ENCODE measurements at places on chromosomes 12 and 14. TPM values are rescaled to one million over a fixed set of nuclear protein-coding genes. Genes with fewer than 3 reads are reported as not detected.

The MYF5 gene
- total RNA-seq, result not detected

The GCH1 gene
- total RNA-seq, result 4.2 TPM

The NYNRIN gene
- total RNA-seq, result 0.39 TPM

The LYZ gene
- total RNA-seq, result 0.05 TPM

The VAMP1 gene
- total RNA-seq, result 10.5 TPM

The CMTM5 gene
- not detected for total RNA-seq

The MLXIP gene
- total RNA-seq, result 38.4 TPM

The PLEK2 gene
- total RNA-seq, result 20.6 TPM

The LUM gene
- total RNA-seq, result 0.33 TPM

The NELL2 gene
- total RNA-seq, result not detected

The TAS2R43 gene
- total RNA-seq, result not detected

The BBOF1 gene
- 3.4 TPM for total RNA-seq

The IAPP gene
- not detected for total RNA-seq

The GALNT9 gene
- 4.1 TPM for total RNA-seq

The PIK3C2G gene
- not detected for total RNA-seq

The RERG gene
- 0.25 TPM for total RNA-seq

The AKAP5 gene
- total RNA-seq, result 0.35 TPM

The ATP5MC2 gene
- 654 TPM for total RNA-seq

The A2ML1 gene
- not detected for total RNA-seq

The SLC7A8 gene
- total RNA-seq, result 1.8 TPM

The PRKAG1 gene
- total RNA-seq, result 39.3 TPM

The OR10P1 gene
- total RNA-seq, result not detected

The KCTD10 gene
- 42.4 TPM for total RNA-seq

The SERPINA12 gene
- total RNA-seq, result not detected

The TM9SF1 gene
- 66.5 TPM for total RNA-seq

The SLC25A47 gene
- total RNA-seq, result not detected

The KRT6C gene
- not detected for total RNA-seq

The FOXN4 gene
- total RNA-seq, result 0.03 TPM

The ERBB3 gene
- 0.78 TPM for total RNA-seq

The CIDEB gene
- total RNA-seq, result 0.22 TPM

The HOXC11 gene
- total RNA-seq, result 0.90 TPM

The ACADS gene
- total RNA-seq, result 11.0 TPM

The SDR9C7 gene
- total RNA-seq, result not detected

The KRT74 gene
- not detected for total RNA-seq

The GPR68 gene
- total RNA-seq, result 0.18 TPM

The KRT72 gene
- not detected for total RNA-seq

The NKX2-8 gene
- 4.0 TPM for total RNA-seq

The SPX gene
- 4.0 TPM for total RNA-seq

The ACRBP gene
- total RNA-seq, result not detected

The DHRS4L2 gene
- 29.5 TPM for total RNA-seq

The CINP gene
- 62.6 TPM for total RNA-seq

The ZBTB39 gene
- total RNA-seq, result 5.3 TPM

The CLEC4D gene
- not detected for total RNA-seq

The TRPV4 gene
- total RNA-seq, result 0.16 TPM

The GPR132 gene
- 0.60 TPM for total RNA-seq

The POTEG gene
- total RNA-seq, result not detected

The TAOK3 gene
- total RNA-seq, result 9.2 TPM

The RNU4-1 gene
- 86.0 TPM for total RNA-seq

The MRPL42 gene
- total RNA-seq, result 46.3 TPM

The MGST1 gene
- total RNA-seq, result 754 TPM
